ENCODE measurements at places on chromosomes 2 and 18. TPM values are rescaled to one million over a fixed set of nuclear protein-coding genes. Genes with fewer than 3 reads are reported as not detected.

DNA sequence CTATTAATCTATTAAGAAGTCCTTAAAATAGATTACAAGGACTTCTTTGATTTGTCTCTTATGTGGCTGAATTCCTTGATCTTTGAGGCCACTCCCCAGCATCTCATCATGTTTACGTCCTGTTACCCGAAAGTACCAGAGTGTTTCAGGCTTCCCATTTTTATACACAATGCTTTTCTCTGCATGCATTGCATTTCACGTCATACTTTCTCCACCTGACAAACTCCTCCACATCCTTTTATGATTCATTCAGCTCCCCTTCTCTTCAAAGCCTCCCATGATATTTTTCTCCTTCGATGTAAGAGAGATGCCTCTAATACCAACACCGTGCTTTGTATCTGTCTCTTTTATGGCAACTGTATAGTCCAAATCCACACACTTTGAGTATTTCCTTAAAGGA is 379.0 kb upstream of the CRIM1 start:
- no peak for DNase-seq

GRCh38 chr2:44016282-44016681 is 20.5 kb upstream of the LRPPRC start:
- DNase-seq = no peak

GRCh38 chr2:38797250-38797676 is 19.3 kb downstream of the GEMIN6 start:
- DNase-seq = no peak

- DNase-seq = no peak
Measured at GRCh38 chr18:5158172-5158571, 38.9 kb downstream of the AKAIN1 start.

SPP2 gene
- total RNA-seq = not detected

FEV gene
- total RNA-seq = not detected
